ENCODE measurements at places on chromosomes 6 and 20.
A peak's percentile ranks its signal among the peaks of the same experiment; 100 is the strongest.

GRCh38 chr20:62780696-62781095 is 15.6 kb upstream of the MRGBP start:
- no peak for DNase-seq

DNA sequence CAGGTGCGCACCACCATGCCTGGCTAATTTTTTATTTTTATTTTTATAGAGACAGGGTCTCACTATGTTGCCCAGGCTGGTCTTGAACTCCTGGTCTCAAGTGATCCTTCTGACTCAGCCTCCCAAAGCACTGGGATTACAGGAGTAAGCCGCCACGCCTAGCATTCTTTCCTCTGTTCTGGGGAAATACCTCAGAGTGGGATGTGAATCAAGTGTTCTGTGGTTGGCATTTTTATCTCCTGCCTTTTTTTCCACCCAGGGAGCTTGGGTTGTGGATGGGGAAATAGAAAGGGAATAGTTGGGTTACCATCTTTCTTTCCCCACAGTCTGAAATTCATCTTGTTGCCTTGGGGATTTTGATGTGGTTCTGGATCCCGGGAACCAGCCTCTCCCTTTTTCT is 24.1 kb downstream of the TFAP2C start:
- DNase-seq = no peak

DNA sequence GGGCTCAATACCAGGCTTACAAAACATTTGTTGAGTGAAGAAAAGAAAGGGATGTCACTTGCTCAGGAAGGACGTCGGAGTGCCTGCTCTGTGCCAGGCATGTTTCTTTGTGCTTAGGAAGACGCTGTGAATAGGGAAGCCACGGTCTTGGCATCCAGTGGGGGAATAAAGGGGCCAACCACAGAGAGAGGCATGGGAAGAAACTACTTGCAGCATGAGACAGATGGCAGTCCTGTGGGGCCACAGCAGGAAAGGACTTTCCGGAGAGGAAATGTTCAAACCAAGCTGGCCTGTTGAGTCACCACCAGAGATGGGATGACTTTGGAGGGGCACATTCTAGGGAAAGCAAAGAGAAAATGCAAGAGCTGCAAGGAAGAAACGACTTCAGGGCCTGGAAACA is 173.2 kb downstream of the CDH26 start:
- DNase-seq = peak; percentile 18

DNA sequence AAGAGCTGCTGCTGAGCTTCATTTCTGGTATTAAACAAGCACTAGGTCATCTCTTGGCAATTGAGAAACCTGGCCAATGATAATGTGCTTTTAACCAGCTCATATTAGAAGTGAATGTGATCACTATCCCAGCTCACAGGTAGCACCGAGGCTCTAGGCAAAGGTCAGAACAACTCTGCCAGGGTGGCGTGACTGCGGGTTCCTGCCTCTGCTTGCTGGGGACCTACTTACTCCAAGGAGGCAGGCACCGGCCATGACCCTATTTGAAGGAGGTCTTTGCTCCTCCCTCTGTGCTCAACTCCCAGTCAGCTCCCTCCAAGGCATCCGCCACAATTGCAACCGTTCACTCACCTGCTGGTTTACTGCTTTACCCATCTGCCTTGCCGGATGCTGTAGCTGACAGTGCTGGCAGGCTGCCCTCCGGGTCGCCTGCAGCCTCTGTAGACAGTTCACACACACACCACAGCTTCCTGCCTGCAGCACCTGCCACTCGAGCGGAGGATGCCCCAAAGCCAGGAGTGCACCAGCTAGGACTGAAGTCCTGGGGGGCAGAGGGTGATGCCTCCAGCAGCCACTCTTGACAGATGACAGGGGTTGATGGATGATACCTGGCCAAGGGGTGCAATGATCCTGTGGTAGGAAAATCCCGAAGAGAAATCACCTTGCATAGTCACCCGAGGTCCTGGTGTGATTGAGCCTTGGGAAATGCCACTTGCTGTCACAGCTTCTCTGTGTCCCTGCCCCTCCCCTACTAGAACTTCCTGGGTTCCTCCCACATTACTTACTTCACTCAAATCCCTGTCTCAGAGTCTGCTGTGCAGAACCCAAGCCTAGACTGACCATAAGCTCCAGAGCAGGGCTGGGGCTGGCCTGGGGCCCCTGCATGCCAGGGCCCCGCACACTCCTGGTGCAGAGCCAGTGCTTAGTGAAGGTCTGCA is 8.8 kb upstream of the VSX1 start:
- DNase-seq = no peak

DNA sequence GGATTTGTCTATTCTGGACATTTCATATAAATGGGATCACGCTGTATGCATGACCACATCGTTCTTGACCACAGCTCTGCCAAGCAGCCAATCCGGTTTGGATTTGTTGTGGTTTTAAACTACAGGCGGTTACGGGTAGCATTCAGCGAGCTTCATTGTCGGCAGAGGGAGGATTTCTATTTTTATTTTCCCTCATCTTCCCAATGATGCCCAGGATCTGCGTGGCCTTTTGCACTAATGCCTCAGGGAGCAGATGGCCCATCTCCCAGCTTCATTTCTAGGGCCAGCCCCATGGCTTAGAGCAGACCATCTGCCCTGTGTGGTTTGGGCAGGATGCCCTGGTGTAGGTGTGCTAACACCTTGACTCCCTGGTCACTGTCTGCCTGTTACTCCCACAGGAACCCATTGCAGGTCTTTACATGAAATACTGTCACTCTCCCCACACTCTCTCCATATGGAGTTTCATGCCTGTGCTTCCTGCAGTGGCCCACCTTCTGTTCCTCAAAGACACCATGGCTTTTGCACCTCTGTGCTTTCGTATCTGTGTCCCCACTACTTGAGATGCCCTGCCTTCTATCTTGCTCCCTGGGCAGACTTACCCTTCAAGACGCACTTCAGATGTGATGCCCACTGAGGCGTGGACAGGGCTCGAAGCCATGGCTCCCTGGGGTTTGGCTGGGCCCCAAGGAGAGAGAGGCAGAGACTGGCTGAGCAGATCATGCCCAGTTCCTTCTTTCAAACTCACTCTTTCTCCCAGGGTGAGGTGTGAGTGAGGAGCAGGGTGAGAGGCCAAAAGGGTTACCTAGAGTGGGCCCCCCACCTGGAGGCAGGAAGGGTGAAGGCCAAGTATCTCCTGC is 26.0 kb downstream of the SDCBP2 start:
- peak; percentile 20 for DNase-seq

GRCh38 chr6:168581236-168581635 is 140.3 kb downstream of the SMOC2 start:
- no peak for DNase-seq

GRCh38 chr20:61253640-61254511 is 1.8 kb downstream of the CDH4 start:
- no peak for DNase-seq
